ENCODE measurements at places on chromosomes 5 and 9. TPM values are rescaled to one million over a fixed set of nuclear protein-coding genes. Genes with fewer than 3 reads are reported as not detected.
A peak's percentile ranks its signal among the peaks of the same experiment; 100 is the strongest.

The ACOT12 gene
- total RNA-seq, result not detected

The MARCOL gene
- 0.27 TPM for total RNA-seq

The NTRK2 gene
- total RNA-seq, result 0.52 TPM

The FABP6 gene
- total RNA-seq, result not detected

The GPR151 gene
- total RNA-seq, result not detected

GRCh38 chr5:147760086-147760875, 22.2 kb downstream of the JAKMIP2 start:
- no peak for DNase-seq

DNA sequence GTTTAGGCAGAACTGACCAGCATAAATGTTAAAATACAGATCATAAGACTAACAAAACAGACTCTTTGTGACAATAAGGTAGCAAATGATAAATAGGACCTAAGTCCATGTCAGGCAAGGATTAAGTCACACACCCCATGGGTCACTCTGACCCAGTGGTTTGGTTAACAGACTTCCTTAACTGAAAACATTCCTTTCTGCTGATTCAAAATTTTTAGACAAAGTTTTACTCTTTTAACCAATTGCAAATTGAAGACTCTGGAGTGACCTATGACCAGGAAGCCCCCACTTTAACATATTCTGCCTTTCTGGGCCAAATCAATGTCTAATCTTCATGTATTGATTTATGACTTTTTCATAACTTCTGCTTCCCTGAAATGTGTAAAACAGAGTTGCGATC, 4.9 kb upstream of the NXNL2 start:
- DNase-seq, result no peak

- DNase-seq, result no peak
Measured at GRCh38 chr5:14219800-14220512, 76.8 kb downstream of the TRIO start.

GRCh38 chr5:14097998-14098471, 45.1 kb upstream of the TRIO start:
- no peak for DNase-seq

GRCh38 chr5:141518618-141519015, 29.7 kb downstream of the PCDHGC5 start:
- no peak for DNase-seq

DNA sequence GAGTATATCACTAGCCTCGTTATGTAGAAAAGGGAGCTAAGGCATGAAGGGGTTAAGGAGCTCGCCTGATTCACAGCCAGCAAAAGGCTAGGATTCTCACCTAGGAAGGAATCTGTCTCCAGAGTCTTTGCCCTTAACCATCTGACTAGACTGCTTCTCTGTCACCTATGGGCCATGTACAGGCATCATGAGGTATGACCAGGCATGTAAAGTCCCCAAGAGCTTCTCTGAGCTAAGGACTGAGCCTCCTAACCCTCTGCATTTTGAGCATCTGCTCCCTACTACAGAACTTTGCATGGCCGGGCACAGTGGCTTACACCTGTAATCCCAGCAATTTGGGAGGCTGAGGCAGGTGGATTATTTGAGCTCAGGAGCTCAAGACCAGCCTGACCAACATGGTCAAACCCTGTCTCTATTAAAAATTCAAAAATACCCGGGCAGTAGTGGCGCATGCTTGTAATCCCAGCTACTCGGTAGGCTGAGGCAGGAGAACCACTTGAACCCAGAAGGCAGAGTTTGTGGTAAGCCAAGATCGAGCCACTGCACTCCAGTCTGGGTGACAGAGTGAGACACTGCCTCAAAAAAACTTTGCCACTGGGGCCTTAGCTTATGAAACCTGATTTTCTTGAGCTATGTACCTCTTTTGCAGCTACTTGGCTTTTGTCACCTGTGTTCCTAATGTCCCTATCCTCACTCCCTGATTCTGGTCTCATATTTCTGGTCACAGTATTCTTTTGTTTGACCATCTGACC, 33.2 kb upstream of the IL7R start:
- DNase-seq, result no peak

DNA sequence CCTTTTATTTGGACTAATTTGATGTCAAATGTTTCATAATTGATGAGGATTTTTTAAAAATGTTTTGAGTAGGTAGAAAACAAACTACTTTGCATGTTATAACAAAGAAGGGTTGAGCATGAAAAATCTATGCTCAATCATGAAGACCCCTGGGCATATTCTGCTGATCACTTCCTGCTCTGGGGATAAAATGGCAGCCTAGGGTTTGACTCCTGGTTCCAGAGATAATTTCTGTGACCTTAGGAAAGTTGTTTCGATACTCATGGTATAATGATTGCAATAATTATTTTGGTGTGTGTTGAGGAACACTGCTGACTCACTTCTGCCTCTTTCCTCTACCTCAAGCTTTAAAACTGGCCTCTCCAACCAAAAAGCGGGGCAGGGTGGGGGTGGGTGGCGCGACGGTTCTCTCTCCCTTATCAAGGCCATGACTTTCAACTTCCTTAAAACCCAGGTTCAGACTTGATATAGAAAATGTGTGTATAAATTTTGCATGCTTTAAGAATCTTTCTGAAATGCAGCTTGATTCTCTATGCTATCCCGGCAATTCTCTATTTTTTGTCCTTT, 6.0 kb upstream of the PIP5K1B start:
- no peak for DNase-seq

DNA sequence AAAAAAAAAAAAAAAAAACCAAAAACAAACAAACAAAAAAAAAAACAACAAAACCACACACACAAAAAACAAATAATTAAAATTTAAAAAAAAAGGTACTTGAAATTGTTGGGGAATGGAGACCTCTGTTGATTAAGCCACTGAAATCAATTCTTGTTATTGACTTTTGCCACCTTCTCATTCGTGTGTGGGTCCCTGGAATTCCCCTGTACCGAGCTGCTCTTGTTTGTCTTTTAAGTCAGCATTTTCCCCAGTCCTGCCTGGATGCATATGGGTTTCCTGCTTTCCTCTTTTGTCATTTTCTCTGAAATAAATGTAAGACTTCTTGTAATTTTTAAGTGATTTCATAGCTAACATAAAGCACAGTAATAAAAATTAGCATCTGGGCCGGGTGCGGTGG, 45.5 kb downstream of the GPBP1 start:
- DNase-seq, result no peak

- DNase-seq, result no peak
Measured at GRCh38 chr5:126377424-126377823, 45.8 kb upstream of the GRAMD2B start.

DNA sequence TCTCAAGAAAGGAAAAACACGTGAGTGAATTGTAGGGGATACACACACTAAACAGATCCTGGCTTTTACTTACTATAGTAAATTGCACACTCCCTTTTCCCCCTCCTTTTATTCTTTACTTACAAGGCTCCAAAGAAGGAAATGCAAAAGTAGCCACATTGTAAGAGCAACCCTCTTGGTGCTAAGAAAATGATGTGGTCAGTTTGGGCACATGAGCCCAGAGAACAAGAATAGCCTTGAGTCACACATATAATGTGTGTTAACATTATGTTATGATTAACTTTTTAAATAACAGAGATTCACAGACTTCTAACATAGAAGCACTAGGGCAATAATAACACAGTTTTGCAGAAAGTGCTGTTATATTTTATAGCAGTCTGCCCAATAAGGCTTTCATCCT, 48.5 kb downstream of the PCSK5 start:
- no peak for DNase-seq

DNA sequence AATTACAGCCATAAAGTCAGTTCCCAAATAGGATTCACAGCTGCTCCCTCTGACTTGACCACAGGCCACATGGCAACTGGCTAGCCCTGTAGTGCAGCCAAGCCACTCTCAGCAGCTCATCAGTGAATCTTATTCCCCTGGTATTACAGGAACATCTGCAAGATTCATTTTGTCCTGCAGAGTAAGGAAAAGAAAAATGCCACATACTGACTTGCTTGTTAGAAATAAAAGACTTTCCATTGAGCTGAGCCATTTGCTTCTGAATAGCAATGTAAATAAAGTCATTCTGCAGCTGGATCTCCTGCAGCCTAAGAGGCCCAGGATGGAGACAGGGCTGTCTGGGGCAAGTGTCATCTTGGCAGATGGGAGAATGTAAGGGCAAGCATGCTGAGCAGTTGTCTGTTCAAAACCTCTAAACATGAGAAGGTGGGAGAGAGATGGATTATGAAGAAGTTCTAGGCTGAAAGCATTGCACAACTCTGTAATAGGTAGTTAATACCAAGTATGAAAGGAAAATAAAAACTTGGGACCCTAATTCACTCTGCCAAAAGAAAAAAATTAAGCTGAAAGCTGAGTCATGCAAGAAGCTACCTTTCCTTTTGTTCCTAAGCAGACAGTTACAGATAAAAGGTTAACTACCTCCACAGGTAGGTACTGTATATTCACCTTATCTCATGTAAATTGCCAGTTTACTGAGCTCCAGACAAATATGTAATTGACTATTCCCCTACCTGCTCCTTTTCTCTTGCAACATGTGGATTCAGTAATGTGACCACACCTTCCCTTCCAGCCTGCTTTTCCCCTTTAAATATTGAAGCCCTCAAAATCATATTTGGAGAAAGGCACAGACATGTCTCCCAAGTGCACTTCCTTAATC, 244.4 kb upstream of the RAI14 start:
- no peak for DNase-seq

DNA sequence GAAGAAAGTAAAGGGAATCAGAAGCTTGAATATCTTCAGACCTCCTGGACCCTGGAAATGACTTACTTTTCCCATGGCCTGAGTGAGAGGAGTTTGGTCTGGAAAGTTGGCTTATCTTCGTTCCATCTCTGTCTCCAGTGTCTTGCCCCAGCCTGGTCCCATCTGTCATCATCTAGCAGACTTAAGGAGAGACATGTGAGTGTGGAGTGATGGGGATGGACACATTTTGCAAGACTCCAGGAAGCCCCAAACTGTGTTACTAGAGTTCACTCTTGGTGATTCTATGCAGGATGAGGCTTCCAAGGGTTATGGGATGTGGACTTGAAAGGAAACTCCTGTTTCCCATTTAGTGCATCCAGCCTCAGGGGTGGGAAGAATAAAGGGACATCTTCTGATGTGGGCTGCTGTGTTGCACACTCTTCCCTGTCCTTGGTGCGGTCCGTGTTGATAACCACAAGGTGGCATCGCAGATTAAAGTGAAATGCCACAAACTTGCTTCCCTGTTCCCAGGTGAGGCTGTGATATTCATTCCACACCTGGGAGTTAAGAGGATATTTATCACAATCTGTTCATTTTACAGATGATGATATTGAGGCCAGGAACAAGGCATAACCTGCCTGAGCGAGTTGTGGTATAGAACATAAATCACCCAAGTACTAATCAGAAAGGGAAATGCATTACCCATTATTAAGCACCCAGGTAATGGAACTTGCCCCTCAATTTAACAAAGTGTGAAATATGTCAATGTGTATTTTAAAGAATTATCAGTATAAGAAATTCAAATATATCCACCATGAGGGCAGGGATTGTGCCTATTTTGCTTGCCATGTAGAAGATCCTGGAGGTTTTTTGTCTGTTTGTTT, 269.9 kb upstream of the PAPPA start:
- DNase-seq, result peak; percentile 23

- no peak for DNase-seq
Measured at GRCh38 chr5:7000310-7000709, 287.1 kb downstream of the TENT4A start.

Data from colonic mucosa (tissue), 4 donors.